ENCODE measurements at places on chromosomes 4 and X. TPM values are rescaled to one million over a fixed set of nuclear protein-coding genes. Genes with fewer than 3 reads are reported as not detected.

SMR3B gene
- not detected for total RNA-seq

HERC6 gene
- total RNA-seq = 13.0 TPM

HSFX2 gene
- total RNA-seq = 0.72 TPM

TRPC5OS gene
- not detected for total RNA-seq

MMRN1 gene
- total RNA-seq = 1.5 TPM

SPANXA2 gene
- total RNA-seq = not detected

HPSE gene
- total RNA-seq = 3.0 TPM

ADH4 gene
- total RNA-seq = not detected

MAGEE1 gene
- total RNA-seq = 0.72 TPM

MAGEE2 gene
- not detected for total RNA-seq

GAGE12C gene
- total RNA-seq = not detected

USP17L27 gene
- total RNA-seq = not detected

OTUD6A gene
- not detected for total RNA-seq

PCDH18 gene
- total RNA-seq = under 0.01 TPM

RTL9 gene
- total RNA-seq = not detected

PLAC8 gene
- total RNA-seq = 0.48 TPM

AFAP1 gene
- 27.0 TPM for total RNA-seq

PRPS2 gene
- total RNA-seq = 44.1 TPM

FGFR3 gene
- total RNA-seq = 118 TPM

RPS6KA3 gene
- total RNA-seq = 62.7 TPM

SHROOM3 gene
- 16.0 TPM for total RNA-seq

PHEX gene
- 4.3 TPM for total RNA-seq

TSC22D3 gene
- total RNA-seq = 51.8 TPM

TNMD gene
- total RNA-seq = not detected

SPANXC gene
- not detected for total RNA-seq

KLB gene
- not detected for total RNA-seq

MTMR8 gene
- 0.21 TPM for total RNA-seq

NXF2B gene
- total RNA-seq = not detected

CC2D2A gene
- 14.3 TPM for total RNA-seq

TSPAN5 gene
- 19.0 TPM for total RNA-seq

SULT1E1 gene
- total RNA-seq = 0.24 TPM

PPP1R2C gene
- total RNA-seq = not detected

POLN gene
- 2.4 TPM for total RNA-seq

MGARP gene
- total RNA-seq = not detected

All from tracheal epithelial cell (primary cell).